ENCODE measurements at places on chromosomes 16 and 17.

- DNase-seq: peak; percentile 82
Observed at GRCh38 chr17:16915752-16916556, 56.0 kb downstream of the TNFRSF13B start.

- DNase-seq: no peak
Observed at GRCh38 chr16:50265716-50266336, 525 bp upstream of the ADCY7 start.

- no peak for DNase-seq
Observed at GRCh38 chr16:3047387-3047720, 993 bp downstream of the MMP25 start.

GRCh38 chr17:9968008-9968407 is 62.9 kb upstream of the RCVRN start:
- no peak for DNase-seq

DNA sequence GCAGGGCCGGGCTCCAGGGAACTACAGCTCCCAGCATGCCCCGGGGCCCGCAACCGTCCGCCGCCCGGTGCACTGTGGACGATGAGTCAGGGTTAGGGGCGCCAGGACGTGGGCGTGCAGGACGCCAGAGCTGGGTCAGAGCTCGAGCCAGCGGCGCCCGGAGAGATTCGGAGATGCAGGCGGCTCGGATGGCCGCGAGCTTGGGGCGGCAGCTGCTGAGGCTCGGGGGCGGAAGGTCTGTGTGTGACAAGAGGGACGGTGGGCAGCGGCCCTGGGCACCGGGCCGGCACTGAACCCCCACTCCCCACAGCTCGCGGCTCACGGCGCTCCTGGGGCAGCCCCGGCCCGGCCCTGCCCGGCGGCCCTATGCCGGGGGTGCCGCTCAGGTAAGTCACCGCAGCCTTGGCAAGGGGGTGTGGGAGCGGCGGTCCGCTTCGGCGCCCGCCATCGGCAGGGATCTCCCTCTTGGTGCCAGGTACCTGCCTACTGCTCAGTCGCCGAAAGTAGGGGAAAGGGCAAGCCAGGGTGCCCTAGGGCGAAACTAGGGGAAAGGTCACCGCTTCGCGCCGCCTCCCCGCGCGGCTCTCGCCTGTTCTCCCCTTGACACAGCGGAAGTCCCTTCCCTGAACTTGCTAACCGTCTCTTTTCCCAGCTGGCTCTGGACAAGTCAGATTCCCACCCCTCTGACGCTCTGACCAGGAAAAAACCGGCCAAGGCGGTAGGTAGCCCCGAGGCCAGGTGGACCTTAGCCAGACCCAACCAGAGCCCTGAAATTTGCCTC is at the start of the genes ACADVL and DLG4:
ACADVL (plus strand) TSS at position 127 of the 781 bp plus-strand sequence; CDS start at position 174, 47 bp downstream.
DLG4 (minus strand) TSS at position 25 of the 781 bp plus-strand sequence.
- peak; percentile 94 for DNase-seq

DNA sequence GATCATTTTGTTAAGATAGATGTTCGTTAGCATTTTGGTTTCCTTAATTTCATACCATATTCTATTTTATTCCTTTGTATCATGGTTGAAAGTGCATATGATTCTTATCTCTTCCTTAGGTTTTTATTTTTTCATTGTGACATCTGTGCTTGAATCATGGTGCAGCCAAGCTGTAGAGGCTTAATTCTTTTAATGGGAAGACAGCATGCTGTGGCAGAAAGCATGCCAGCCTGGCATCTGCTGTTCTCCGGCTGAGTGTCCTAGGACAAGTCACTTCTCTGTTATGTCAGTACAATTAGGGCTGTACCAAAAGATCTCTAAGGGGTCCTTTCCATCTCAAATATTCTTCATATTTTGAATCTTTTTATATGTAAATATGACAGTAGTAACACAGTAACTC is 68.5 kb upstream of the PMFBP1 start:
- no peak for DNase-seq

Data from GM13977 (cell line).